ENCODE measurements at places on chromosomes 2 and 18.

GRCh38 chr2:206064077-206064476 is 21.9 kb downstream of the INO80D start:
- DNase-seq = no peak

DNA sequence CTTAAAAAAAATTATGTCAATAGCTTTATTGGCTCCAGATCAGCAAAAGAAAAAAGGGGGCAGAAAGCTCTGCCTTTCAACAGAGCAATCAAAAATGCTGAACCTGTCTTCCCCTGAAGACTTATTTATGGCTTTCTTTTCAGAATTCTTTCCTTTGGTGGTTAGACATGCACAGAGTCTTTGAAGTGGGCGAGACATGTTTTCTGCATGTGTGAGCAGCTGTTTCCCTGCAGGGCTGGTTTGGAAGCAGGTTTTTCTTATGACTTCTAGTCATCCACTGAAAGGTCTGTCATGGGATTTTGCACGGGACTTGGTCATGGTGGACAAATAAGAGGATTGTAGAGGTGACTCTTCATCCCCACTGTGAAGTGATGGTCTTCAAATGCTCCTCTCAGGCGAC is 160.3 kb downstream of the VAPA start:
- peak; percentile 34 for DNase-seq

DNA sequence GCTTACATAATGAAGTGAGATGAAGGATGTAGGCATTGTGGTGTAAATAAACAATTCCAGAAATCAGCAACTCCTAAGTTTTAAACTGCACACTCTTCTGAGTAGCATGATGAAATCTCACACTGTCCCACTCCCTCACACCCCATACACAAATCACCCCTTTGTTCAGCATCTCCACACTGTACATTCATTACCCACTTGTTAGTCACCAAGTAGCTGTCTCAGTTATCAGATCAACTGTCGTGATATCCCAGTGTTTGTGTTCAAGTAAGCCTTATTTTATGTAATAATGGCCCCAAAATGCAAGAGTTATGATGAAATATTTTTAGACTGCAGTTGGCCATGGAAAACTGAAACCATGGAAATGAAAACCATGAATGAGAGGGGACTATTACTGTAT is 135.7 kb downstream of the GRB14 start:
- peak; percentile 37 for DNase-seq

- DNase-seq = no peak
Measured at GRCh38 chr2:62826953-62827675, 121.6 kb downstream of the EHBP1 start.

- DNase-seq = no peak
Measured at GRCh38 chr2:181289698-181290097, 167.5 kb upstream of the ITGA4 start.

DNA sequence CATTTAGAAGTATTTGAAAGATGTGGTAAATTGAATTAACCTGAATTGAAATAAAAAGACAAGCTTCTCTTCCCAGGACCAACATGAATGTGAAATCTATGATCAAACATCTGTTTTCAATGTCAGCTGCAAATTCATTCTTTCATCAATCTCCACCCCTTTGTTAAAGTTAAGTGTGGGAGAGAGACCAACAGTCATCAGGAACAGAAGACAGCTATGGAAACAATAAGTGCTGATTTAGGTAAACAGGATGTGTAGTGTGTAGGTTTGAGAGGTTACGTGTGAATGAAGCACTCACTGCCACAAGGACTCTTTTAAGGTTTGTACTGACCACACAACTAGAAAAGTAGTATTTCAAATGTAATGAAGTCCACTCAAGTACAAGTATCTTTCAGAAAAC is 1659.8 kb upstream of the CELF4 start:
- no peak for DNase-seq

GRCh38 chr2:46067501-46068305 is 229.5 kb upstream of the EPAS1 start:
- DNase-seq = peak; percentile 98

DNA sequence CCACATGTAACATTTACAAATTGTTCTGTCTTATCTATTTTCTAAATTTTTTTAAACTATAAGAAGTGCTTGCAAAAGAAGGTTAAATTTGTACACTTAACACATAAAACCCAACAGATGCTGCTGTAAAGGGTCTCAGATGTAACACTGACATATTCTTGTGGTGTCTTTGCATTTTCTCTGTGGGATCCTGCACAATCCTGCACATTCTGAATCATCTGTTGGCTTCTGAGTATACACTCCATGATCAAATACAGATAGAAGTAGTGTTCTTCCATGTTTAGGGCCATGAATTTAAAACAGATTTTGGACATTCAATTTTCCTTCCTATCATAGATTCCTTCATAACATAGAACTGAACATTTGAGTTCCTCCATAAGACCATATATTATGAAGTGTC is 89.0 kb downstream of the SPRED2 start:
- DNase-seq = peak; percentile 48

DNA sequence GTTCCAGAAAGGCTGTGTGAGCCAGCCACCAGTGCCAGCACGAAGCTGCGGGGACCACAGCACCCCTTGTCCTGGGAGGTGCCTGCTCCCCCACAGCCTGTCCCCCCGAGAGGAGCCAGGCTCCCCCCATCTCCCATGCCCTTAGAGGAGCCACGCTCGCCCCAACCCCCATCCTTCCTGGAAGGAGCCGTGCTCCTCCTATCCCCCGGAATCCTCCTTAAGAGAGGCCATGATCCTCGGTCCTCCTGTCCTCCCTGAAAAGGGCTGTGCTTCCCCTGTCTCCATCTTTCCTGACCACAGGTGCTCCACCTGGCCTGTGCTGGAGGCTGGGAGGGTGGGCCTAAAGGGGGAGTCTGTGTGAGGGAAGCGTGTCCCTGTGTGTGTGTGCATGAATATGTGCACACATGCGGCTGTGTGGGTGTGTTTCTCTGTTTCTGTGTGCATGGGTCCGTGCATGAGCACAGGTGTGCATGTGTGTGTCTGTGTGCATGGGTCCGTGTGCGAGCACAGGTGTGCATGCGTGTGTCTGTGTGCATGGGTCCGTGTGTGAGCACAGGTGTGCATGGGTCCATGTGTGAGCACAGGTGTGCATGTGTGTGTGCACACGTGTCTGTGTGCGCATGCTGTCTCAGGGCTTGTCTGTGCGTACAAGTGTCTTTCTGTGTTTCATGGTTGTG is 80.3 kb downstream of the RTP5 start:
- DNase-seq = no peak

GRCh38 chr2:234627308-234627707 is 130.4 kb upstream of the ARL4C start:
- no peak for DNase-seq

- no peak for DNase-seq
Measured at GRCh38 chr2:153780241-153780640, 91.5 kb upstream of the GALNT13 start.

- DNase-seq = peak; percentile 39
Measured at GRCh38 chr2:217222309-217222910, 362.5 kb upstream of the TNP1 start.

DNA sequence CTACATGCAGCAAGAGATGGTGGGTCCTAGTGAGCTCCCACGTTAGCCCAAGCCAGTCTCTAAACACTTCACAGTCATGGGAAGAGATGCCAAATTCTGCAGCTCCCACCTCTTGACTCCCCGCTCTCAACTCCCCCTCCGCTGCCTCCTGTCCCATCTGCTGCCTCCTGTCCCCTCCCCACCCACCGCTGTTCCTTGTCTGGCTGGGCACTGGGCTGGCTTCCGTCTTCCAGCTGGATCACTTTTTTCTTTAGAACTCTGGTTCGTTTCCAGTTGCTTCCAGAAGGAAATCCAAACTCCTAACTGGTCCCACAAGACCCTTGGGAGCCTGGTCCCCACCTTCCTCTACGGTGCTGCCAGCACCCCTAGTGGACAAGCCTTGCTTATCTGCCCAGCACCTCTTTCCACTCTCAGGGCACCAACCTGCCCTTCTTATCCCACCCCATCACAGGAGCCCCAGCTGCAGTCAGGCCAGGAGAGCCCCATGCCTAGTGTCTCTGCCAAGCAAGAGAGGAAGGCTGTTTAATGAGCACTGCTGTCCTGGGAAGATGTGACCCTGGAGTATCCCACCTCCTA is 12.1 kb upstream of the TWIST2 start:
- DNase-seq = no peak

DNA sequence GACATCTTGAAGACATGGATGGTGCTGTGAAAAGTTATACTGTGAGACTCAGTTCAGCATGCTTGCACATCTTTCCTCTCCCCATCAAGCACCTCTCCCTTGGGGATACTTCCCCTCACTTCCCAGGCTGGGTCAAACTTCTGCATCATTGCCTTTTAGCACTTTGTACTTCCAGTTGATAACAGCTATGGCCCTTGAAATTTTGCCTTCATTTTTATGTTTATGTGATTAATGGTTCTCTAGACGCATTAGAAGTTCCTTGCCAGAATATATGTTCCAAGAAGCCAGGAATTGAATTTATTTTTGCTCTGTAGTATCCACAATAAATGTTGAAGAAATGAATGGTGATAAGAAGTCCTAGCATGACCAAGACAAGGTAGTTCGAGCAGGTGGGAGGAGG is 120.9 kb upstream of the ST6GAL2 start:
- DNase-seq = no peak

- DNase-seq = peak; percentile 57
Measured at GRCh38 chr18:23529604-23530003, 26.3 kb downstream of the RMC1 start.

DNA sequence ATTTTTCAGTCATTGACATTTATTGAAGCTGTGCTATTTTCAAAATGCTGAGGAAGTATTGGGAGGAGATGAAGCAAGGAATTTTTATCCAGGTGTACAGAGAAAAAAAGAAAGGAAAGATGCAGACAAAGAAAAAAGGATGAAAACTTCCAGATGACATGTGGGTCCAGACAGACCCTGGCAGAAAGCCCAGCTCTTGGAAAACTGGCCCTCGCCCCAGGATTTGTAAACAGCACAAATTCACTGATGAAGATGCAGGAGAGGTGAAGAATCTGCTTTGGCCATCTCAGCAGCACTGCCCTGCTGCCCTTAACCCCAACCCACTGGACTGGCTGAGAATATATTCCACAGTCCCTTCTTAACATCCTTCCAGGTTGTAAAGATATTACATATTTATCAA is 12.5 kb downstream of the TACR1 start:
- no peak for DNase-seq

GRCh38 chr18:35533916-35534405 is 36.2 kb upstream of the INO80C start:
- no peak for DNase-seq

Data from fibroblast of skin of right quadriceps (primary cell).